Subcutaneous adipose tissue (tissue), 4 donors: ENCODE measurements at places on chromosomes 11 and 22. TPM values are rescaled to one million over a fixed set of nuclear protein-coding genes. Genes with fewer than 3 reads are reported as not detected.

The PIWIL4 gene
- total RNA-seq, result 6.5 TPM

The APOBEC3H gene
- total RNA-seq, result not detected

The HTR3A gene
- not detected for total RNA-seq

The CDC45 gene
- not detected for total RNA-seq

The MPPED2 gene
- 32.4 TPM for total RNA-seq

The ACAD8 gene
- total RNA-seq, result 18.3 TPM

The SYVN1 gene
- total RNA-seq, result 43.0 TPM

The MRGPRF gene
- 12.3 TPM for total RNA-seq

The H19 gene
- total RNA-seq, result 338 TPM

The RAB38 gene
- total RNA-seq, result 5.9 TPM

The CAVIN3 gene
- total RNA-seq, result 125 TPM

The SLC25A18 gene
- 15.7 TPM for total RNA-seq

The APOL1 gene
- 18.1 TPM for total RNA-seq

The SYT12 gene
- 0.16 TPM for total RNA-seq

The ANO1 gene
- total RNA-seq, result 5.5 TPM
